ENCODE measurements at places on chromosomes 3 and 15.

DNA sequence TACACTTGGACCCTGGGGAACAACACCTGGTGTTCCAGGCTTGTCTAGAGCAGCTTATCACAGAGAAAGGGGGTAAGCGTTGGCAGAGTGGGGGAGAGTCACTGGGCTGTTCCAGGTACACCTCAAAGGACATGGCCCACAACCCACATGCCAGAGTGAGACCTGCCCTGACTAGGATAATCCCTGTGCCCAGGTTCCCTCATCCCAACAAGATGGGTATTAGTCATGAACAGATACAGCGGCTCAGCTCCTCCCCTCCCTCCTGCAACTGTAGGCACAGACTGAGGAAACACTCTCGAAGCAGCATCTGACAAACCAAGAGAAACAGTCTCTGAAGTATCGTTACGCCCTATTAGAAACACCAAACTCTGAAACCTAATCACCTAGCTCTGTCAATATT lies 32.1 kb upstream of the RPS17 start:
- DNase-seq, result no peak

- no peak for DNase-seq
Measured at GRCh38 chr3:192062186-192062585, 601.2 kb downstream of the PYDC2 start.

DNA sequence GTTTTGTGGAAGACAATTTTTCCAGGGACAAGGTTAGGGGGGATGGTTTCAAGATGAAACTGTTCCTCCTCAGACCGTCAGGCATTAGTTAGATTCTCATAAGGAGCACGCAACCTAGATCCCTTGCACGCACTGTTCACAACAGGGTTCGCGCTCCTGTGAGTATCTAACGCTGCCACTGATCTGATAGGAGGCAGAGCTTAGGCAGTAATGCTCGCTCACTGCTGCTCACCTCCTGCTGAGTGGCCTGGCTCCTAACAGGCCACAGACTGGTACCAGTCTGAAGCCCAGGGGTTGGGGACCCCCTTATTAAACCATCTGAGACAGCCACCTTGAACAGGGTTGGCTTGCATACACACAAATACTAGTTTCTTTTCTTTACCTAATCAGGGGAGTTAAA lies 13.5 kb upstream of the IMPG2 start:
- no peak for DNase-seq

DNA sequence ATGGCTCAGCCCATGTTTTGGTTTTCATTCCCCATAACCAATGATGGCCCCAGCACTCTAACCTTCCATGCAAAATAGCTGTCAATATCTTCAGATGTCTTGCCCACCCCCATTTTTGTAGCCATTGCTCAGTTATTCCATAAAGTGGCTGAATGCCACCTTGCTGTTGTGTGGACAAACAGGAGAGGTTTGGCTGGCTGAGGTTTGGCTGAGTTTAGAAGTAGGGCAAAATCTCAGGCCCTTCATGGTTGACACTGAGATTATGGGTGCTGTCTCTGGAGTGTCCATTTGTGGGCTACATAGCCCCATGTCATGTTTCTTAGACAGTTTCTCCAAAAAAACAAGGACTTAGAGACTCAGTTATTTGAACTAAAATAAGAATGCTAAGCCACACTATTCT lies 96.9 kb downstream of the TCF12 start:
- no peak for DNase-seq

DNA sequence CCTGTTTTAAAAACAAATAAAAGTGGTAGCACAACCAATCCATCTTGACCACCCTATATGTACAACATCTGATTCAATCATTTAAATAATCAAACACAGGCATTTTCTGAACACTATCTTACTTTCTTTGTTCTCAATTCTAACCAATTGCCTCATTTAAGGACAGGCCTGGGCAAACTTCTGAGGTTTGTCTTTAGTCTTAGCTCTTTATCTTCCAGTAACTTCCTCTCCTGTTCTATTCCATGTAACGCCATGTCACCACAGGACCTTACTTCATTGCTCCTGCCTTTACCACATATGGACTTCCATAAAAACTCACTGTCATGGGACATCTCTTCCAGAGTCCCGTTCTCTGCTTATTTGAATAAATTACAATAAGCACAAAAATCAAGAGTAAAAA lies 14.9 kb downstream of the HDGFL3 start:
- DNase-seq, result no peak

- no peak for DNase-seq
Measured at GRCh38 chr3:144229330-144229729, 257.7 kb downstream of the DIPK2A start.

DNA sequence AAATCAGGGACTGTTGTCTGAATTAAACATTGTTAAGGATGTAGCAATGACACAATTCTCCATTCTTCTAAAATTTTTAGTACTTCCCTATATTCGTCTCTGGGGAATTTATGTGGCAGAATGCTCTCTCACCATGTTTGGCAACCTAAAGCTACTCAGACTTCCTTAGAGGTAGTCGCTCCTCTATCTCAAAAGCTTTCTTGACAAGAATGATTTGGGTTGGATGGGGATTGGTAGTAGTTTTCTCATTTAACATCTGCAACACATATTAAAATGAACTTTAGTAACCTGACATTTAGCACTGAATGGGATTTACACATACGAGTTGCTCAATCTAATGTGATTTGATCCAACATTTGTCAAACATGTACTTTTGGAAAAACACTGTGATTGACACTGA lies 233.3 kb downstream of the RBMS3 start:
- no peak for DNase-seq

Data from eye (tissue), 1 donor.